ENCODE measurements at places on chromosomes 3 and 15. TPM values are rescaled to one million over a fixed set of nuclear protein-coding genes. Genes with fewer than 3 reads are reported as not detected.

CDCP1 gene
- total RNA-seq, result 1.2 TPM

TEX9 gene
- 0.67 TPM for total RNA-seq

CISH gene
- total RNA-seq, result 341 TPM

TUSC7 gene
- total RNA-seq, result not detected

SHC4 gene
- total RNA-seq, result 26.4 TPM

ROBO2 gene
- not detected for total RNA-seq

Data from activated T-helper 1 cell treated with anti-CD3 and anti-CD28 coated beads, Interleukin-12 subunit alpha, Interleukin-12 subunit beta, Interleukin-2, Interleukin-4 antibody, amounts not matched to agents 30 ng/mL and 10 ng/mL and 1 ng/mL, durations not matched to agents 14 hours and 24 hours and 36 hours (primary cell).